G401 (cell line): ENCODE measurements at places on chromosomes 3 and 15.

DNA sequence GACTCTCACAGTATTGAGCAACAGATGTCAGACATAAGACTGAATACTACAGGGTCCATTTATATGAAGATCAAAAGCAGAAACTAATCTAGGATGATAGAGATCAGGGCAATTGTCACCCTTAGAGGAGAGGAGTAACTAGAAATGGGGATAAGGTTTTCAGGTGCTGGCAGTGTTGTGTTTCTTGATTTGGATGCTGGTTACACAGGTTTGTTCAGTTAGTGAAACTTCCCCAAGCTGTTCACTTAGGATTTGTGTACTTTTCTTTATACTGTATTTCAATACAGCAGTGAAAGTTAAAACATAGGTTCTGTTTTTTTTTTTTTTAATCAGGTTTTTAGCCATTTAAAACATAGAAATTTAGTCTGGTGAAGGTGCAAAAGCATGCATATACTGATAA, 39.1 kb upstream of the CMTM7 start:
- no peak for DNase-seq

GRCh38 chr3:157938154-157938779, 168.0 kb downstream of the SHOX2 start:
- no peak for DNase-seq

DNA sequence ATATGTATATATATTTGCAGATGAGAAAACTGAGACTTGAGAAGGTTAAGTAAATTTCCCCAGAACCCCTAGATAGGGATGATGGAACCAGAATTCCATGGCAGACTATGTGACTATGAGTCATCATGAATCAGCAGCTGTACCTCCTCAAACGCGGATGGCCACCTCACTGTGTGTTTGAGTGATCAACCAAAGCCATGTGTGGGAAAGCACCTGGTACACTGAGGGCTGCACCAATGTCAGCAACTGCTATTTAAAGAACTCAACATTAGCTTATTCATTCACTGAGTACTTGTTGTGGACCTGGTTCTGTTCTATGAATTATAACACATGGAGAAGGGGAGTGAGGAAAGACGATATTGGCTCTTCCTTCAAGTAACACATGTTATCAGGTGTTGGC, 377.0 kb downstream of the GAP43 start:
- no peak for DNase-seq

DNA sequence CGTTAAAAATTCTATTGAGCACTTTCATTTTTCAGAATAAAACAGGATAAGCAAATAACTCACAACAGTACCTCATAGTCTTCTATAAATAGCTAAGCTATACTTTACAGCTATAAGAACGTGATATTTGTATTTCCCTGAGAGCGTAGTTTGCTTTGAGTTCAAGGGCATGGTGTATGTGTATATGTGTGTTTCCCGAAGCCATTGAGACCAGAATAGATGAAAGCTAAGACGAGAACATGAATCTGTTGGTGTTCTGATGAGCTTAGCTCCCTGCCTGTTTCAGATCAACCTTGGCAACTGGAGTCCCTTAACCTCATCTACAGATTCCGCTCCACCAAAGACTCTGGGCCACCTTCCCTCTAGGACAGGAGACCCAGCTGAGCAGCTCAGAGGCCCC, 59.5 kb upstream of the MCF2L2 start:
- no peak for DNase-seq

GRCh38 chr3:74173090-74173489, 441.4 kb downstream of the CNTN3 start:
- DNase-seq = no peak

- no peak for DNase-seq
Observed at GRCh38 chr15:62118520-62119226, 46.4 kb downstream of the C2CD4B start.
